ENCODE measurements at places on chromosomes 7 and 10.
A peak's percentile ranks its signal among the peaks of the same experiment; 100 is the strongest.

DNA sequence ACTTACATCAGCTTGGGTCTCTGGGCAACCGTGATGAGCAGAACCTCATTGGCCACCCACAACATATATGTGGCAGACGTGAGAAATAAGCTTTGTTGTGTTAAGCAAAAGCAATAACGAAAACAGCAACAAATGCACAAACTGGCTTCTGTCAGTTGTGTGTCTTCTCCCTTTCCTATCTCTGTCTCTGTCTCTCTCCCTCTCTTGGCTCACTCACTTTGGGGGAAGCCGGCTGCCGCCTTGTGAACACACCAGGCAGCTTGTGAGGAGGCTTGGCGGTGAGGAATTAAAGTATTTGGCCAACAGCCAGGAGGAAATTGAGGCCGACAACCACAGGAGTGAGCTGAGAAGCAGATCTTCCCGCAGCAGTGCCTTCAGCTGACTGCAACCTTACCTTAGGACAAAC lies 21.9 kb upstream of the CDCA7L start:
- no peak for DNase-seq

GRCh38 chr10:107215681-107216080 lies 51.2 kb upstream of the SORCS1 start:
- no peak for DNase-seq

GRCh38 chr7:106371629-106372028 lies 86.8 kb upstream of the NAMPT start:
- DNase-seq: no peak

DNA sequence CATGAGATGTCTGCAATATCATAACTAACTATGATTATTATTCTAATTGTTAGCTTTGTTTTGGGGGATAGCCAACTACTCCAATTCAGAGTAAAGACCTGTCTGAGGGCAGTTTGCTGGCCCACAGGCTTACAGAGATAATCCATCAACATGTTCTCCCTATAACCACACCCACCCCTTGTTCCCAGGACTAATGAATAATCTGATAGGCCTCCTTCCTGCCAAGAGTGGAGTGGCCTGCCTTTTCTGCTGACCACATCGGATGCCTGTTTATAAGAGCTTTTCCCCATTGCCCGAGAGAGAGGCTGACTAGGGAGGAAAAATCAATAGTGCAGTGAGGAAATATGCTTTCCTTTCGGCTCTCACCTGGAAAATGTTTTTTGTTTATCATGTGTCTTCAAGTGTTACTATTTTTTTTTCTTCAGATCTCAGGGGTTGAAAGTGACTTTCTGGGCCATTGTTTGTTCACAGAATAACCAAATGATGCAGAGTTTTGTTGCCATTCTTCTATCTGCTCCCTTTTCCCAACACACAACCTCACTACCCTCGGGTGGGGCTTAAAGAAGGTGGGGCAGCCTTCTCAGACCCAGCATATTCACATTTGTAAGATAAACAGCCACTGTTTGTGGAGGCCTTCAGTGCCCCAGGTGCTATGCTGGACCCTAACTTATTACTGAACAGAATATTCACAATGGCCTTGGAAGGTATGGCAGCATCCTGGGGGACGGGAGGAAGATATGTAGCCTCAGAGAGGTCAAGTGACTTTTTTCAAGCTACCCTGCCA lies 38.4 kb downstream of the PLPP4 start:
- DNase-seq: no peak

DNA sequence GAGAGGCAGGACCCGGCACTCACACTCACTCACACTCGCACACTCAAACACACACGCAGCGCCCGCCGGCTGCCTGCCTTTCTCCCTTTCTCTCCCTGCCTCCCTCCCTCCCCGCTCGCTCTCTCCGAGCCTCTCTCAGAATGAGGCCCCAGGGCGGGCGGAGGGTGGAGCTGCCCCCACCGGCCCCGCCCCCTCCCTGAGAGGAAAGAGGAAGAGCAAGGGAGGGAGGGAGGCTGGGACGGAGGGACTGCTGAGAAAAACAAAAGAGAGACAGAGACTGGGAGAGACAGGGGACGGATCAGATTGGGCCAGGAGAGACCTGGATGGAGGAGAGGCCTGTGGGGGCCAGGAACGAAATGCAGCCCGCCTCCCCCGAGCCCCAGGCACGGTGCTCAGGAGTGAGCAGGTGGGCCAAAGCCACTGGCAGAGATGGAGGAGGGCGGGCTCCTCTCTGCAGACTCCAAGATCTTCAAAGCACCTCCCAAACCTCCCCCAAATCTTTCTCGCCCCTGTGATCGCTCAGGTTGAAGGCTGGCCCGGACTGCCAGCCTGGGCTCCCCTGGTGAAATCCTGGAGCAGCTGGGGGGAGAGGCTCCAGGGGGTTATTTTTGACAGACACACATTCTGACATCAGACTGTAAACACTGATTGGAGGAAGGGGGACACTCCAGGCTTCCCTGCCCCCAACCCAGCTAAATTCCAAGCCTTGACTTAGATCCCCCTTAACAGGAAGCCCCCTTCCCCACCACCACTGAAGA lies 5.1 kb downstream of the LDB1 start:
- peak; percentile 80 for DNase-seq

GRCh38 chr7:99368750-99369389 lies 5.7 kb upstream of the ARPC1B start:
- DNase-seq: no peak

DNA sequence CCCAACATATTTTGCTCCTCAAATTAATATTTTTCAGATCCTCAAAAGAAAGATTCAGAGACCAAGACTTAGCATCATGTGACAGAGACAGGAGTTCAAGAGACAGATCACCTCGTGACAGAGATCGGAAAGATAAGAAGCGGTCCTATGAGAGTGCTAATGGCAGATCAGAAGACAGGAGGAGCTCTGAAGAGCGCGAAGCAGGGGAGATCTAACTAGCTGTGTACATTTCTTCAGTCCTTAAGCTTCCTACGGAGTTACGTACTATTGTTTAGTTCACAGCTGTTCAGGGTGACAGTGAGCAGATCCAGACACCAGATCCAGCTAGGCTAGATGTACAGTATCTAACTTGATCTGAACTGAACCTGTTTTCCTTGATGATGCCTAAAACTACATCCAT lies 61.3 kb downstream of the KLRG2 start:
- no peak for DNase-seq

- peak; percentile 9 for DNase-seq
These were observed 675 bp upstream of the ATE1 start for GRCh38 chr10:121928528-121928884.

GRCh38 chr10:132445516-132446194 lies 48.7 kb downstream of the PWWP2B start:
- DNase-seq: no peak

GRCh38 chr7:139829775-139830117 lies 682 bp downstream of the TBXAS1 start:
- DNase-seq: no peak

- no peak for DNase-seq
These were observed 20.9 kb downstream of the NPS start for GRCh38 chr10:127570036-127570435.

DNA sequence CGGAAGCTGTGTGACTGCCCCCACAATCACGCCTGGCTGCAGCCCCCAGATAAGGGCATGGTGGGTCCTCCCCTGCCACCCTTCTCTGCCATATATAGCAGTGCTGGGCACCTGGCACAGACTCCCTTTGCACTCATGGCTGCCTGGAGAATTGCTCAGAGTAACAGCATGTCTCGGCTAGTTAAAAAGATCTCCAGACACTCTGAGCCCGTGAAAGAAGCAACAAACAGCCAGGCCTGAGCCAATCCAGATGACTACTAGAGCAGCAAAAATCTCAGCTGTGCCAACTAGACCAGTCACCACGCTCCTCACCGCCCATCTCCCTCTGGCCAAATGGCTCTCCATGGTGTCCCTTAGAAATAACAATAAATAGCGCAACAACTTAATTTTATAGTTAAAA lies 71.3 kb downstream of the PARD3 start:
- peak; percentile 19 for DNase-seq

Measured in stromal cell of bone marrow (primary cell).